ENCODE measurements at places on chromosomes 4 and X. TPM values are rescaled to one million over a fixed set of nuclear protein-coding genes. Genes with fewer than 3 reads are reported as not detected.
A peak's percentile ranks its signal among the peaks of the same experiment; 100 is the strongest.

DNA sequence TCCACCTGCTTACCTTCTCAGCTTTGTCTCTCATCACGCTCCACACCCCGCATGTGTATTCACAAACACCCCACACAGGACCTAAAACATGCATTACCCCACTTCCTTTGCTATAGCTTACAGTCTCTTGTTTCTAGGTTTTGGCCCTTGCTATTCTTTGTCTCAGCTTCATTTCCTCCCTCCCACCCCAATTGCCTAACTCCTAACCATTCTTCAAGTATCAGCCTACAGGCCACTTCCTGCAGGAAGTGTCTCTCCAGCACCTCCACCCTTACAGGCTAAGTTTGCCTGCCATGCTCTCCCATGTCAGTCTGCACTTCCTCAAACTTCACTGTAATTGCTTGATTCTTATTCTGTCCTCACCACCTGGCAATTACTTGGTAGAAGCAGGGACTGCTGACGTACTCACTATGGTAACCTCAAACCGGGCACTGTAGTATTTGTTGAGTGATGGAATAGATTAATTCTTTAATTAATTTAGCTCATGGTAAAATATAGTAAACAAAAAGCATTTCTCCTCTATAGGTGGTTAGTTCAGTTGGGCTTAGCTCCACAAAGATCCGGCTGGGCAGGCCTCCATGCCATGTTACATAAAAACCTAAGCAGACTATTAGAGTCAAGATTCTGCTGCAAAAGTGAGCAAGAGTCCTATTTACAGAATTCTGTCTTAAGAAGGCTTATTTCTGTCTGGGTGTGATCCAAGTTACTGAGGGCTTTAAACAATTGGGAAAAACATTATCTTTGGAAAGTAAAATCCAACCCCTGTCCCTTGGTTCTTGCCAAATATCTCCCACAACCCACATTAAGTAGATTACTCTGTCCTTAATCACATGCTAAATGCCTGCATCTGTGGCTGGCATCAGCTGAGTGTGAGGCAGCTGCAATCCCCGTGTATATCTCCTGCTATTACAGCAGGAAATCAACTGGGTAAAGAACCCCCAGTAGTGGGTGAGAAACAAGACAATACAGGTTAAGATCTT lies 124.7 kb upstream of the CPEB2 start:
- DNase-seq: no peak

- DNase-seq: no peak
Measured at GRCh38 chrX:102560423-102561068, 38.8 kb upstream of the ARMCX5 start.

The PPP1R2C gene
- not detected for total RNA-seq

DNA sequence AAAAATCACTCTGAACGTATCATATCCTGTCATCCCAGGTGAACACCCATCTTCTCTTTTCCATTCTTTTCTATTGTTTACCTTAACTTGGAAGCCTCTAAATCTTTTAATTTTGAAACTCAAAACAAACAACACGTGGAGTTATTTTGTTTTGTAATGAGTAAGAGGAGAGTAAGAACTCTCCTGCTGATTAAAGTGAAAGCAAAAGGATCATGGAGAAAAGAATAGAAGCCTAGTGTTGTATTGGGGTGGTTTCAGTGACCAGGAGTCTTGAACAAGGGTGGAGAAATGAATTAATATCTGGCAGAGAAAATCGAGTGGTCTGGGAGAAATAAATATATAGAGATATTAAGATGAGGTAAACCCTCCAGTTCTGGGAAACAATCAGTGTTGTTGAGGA lies 237.4 kb upstream of the UGT8 start:
- no peak for DNase-seq

GRCh38 chr4:80471756-80472155 lies 136.2 kb downstream of the CFAP299 start:
- no peak for DNase-seq

DNA sequence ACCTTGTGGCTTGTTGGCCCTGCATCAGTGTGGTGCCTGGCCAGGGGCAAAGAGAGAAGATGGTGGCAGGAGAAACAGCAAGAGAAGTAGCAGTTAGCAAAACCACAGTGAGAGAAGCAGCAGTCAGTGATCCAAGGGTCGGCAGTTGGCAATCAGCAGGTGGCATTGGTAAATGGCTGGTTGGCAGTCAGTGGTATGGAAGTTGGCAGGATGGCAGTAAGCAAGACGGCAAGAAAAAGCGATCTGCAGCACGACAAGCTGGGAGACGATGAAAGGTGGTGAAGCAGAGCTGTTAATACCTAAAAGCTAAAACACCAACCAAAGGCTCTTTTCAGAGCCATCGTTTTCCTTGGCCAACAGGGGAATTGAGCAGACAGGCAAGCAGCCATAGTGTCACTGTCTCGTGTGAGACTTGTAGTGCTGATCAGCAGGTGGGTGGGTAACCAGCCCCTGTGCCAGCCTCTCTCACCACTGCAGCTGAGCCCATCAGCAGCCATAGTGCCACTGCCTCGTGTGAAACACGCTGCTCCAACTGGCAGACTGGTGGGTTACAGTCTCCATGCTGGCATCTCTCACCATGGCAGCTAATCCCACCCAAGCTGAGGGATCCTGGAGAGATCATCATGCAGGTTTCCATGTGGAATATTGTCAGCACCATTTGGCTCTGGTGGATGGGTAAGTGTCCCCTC lies 2078.4 kb downstream of the PCDH7 start:
- no peak for DNase-seq

The C4orf36 gene
- total RNA-seq: 1.5 TPM

DNA sequence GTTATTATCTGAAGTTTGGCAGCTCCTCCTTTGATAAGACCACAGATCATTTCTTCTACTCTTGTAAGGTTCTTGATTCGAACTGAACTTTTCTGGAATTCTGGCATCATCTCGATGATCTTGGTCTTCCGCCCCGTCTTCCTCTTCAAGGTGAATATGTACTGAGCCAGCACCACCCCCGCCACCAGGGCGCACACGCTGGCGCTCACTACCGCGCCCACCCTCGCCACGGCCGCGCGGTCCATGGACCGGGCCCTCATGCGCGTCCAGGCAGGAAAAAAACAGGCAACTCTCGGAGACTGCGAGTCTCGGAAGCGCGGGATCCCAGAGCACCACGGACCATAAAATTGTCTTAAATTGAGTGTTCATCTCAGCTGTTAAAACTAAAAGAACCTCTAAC lies 458.4 kb upstream of the NDST3 start:
- DNase-seq: no peak

GRCh38 chrX:149079805-149080406 lies 425.2 kb downstream of the IDS start:
- no peak for DNase-seq

DNA sequence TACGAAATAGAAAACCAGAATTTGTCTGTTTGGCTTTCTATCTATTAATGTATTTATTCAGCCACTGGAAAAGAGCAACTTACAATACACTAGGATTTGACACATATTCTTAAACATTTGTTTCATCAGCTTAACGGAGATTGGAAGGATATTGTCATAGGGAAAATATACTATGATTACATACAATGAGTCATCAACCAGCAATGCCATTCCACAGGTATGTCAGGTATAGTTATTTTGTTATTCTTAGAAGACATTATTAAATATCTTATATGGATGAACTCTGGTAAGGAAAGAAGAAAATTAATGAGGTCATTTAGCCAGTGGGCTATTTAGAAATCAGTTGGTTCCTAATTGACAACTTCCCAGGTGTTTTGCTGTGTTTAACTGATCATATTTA lies 926.6 kb downstream of the STIM2 start:
- no peak for DNase-seq

- DNase-seq: peak; percentile 23
Measured at GRCh38 chr4:166594326-166594946, 639.9 kb downstream of the SPOCK3 start.

All from H1 (cell line).